ENCODE measurements at places on chromosomes 2 and 18.

DNA sequence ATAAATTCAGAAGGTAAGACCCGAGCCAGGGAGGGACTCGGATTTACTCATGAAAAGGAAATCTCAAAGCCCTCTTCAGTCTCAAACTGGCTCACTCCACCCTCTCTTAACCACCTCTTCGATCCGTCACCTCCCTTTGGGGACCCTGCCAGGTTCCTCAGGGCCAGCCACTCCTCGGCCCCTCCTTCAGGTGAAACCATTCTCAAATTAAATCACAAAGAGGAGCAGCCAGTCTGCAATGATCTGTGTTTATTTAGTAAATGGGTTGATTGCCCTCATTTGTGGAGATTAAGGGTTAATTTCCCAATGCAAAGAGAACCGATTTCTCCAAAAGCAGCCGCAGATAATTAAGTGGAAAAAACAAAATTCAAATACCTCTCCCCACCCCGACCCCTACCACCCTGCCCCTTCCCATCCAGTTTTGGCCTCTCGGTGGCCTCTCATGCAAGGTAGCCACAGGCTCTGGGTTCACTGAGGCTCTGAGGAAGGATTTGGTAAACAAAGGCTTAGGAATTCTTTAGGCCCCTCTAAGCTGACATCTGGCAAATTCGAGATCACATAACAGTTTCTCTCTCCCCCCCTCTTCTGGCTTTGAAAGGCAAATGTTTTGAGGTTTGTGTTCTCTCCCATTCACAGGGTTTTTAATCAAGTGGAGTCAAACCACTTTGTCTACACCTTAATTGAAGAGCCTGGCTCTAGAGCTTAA lies 10.3 kb upstream of the FZD7 start:
- DNase-seq, result no peak

- DNase-seq, result no peak
Measured at GRCh38 chr2:207330912-207331311, 165.2 kb upstream of the KLF7 start.

- no peak for DNase-seq
Measured at GRCh38 chr2:206996556-206997065, 57.3 kb downstream of the CPO start.

- no peak for DNase-seq
Measured at GRCh38 chr2:80496346-80496745, 191.8 kb upstream of the LRRTM1 start.

Data from cerebellar nuclear complex (tissue), 1 donor.